ENCODE measurements at places on chromosomes 11 and 22.

DNA sequence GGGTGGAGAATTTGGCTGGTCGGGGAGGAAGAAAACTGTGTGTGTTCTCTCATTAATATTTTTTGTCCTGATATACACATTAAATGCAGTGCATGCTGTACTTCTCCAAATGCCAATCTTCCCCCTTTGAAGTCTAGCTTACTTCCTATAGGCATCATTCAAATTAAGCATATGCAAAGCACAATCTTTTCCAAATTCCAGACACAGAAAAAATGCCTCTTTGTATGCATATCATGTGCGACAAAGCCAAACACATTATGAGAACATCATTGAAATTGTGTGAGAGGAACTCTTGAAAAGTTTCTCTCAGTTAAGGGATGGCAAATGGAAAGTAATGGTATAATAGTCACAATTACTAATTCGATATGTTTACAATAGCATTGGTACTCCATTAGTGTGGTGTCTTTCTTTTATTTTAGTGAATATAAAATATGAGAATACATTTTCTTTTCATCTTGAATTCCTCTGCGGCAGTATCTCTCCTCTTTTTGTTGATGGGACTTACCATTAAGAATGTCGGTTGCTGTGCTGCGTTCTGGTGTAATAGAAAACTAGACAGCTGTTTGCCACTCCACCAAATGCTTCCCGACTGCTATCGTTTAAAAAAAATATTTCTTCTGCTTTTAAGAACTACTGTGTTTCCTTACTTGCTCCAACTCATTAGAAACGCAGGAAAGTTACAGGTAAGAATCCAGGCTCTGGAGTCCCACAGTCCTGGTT lies 19.3 kb upstream of the NRIP3 start:
- no peak for DNase-seq

- no peak for DNase-seq
These were observed 9.9 kb downstream of the TESMIN start for GRCh38 chr11:68741463-68741862.

DNA sequence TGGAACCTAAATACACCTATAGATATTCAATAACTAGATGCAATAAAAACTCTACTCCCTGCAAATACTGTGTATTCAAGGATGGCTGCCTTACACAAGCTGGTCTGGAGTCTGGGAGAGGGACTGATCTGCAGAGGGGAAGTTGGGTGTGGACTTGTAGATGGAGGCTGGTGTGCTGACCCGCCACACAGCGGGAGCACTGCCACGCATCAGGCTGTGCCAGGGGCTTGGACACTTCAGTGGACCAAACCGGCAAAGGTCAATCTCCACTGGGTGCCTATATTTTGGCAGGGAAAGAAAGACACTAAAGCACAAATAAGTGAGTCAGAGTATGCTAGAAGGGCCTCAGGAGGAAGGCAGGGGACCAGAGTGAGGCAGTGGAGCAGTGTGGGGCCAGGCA lies 2.1 kb upstream of the SHANK3 start:
- no peak for DNase-seq

DNA sequence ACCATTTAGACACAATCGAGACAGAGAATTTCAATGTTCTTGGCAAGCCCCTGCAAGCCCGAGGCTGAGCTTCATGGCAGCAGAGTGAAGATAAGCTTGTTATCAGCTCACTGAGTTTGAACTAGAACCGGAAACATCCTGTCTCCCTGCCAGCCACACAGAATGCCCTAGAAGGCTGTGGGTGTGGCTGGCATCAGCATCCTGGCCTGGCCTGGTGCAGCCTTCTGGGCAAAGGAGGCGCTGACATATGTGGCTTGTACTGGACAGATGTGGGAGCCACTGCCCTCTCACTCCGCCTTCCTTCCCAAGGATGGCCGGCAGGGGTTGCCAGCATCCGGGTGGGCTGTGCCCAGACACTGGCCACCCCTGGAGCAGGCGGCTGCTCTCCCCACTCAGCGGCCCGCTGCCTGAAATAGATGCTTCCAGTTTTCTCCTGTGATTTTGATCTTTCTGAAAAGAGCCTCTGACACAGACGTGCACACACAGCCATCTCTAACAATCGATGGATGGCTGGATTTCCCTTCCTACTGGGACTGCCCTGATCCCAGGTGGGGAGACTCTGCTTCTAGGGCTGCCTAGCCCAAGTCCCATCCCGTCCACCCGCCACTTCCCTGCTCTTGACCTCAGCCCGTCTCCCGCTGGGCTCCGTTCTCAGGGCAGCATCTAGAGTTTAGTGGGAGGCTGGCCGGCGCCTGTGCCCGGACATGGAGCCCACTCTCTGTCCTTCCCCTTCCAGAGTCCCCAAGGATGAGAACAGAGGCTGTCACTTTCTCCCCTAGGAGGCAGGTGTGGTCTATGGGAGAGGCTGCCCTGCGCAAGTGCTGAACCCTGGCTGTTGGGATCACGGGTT lies 149.7 kb downstream of the CTTN start:
- no peak for DNase-seq

DNA sequence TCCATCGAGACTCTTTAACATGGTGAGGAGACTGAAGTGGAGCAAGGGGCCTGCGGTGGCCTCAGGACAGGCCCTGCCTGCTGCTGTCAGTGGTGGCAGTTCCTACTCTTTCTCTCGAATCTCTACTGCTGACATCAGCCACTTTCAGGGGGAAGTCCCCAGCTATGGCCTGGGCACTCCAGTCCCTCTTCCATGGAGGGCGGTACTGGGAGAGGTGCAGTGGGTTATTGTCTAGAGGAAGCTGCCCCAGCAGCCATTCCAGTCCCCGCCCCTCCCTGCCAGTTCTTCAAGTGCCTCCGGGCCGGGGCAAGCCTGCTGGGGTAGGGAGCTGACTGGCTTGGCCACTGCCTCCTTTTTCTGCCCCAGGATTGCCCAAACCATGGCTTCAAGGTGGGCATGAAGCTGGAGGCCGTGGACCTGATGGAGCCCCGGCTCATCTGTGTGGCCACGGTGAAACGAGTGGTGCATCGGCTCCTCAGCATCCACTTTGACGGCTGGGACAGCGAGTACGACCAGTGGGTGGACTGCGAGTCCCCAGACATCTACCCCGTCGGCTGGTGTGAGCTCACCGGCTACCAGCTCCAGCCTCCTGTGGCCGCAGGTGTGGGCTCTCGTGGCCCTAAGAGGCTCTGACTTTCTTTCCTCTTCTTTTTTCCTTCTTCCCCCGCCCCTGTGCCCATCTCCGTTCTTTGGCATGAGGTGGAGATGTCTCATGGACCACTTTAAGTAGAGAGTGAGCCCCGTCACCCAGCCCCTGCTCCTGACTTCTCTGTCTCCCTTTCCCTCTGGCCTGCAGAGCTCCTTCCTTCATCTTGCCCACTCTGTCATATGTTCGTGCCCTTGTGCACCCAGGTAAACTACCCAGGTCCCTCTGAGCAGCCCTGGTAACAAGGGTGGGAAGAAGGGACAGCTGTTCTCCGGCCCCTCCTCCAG lies 13.7 kb downstream of the CHADL start:
- DNase-seq, result no peak

DNA sequence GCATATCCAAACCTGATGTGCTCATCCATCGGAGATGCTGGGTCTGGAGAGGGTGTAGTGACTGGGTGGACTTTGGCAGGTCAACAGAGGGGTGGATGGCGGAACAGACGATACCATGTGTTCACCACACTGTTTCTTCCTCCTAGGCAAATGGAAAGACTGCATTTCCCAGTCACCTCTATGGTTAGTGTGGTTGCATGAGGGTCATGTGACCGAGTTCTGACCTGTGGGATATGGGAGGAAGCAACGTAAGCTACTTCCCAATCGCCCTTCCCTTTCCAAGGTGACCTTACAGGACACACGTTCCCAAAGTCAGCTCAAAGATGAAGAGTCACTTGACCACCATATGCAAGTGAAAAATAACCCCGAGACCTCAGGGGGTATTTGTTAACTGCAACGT lies 27.7 kb downstream of the TSPAN32 start:
- no peak for DNase-seq

- no peak for DNase-seq
These were observed 70.0 kb downstream of the NAT10 start for GRCh38 chr11:34175284-34176019.

- DNase-seq, result no peak
These were observed 2.9 kb upstream of the TBX10 start for GRCh38 chr11:67642173-67643120.

DNA sequence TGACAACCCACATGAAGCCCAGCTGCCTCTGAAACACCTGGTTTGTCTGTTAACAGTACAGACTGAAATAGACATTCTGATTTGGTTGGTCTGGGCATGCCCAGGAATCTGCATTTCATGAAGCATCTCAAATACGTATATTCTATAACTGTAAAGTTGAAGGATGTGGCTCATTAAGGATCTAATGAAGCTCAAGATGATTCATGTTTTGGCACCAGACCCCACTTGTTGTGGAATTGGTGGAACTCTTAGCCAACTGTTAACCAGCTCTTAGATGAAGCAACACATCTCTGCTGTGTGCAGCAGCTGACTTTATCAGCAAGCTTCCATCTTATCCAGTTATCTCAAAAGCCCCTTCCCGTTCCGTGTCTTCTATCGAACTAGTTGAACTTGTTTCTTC lies 232.2 kb downstream of the INSC start:
- DNase-seq, result no peak

GRCh38 chr11:74932169-74932568 lies 16.7 kb downstream of the XRRA1 start:
- DNase-seq, result no peak

GRCh38 chr22:44274918-44275630 lies 37.7 kb downstream of the SHISAL1 start:
- no peak for DNase-seq

GRCh38 chr22:40444178-40444831 lies 73.9 kb downstream of the SGSM3 start:
- no peak for DNase-seq

DNA sequence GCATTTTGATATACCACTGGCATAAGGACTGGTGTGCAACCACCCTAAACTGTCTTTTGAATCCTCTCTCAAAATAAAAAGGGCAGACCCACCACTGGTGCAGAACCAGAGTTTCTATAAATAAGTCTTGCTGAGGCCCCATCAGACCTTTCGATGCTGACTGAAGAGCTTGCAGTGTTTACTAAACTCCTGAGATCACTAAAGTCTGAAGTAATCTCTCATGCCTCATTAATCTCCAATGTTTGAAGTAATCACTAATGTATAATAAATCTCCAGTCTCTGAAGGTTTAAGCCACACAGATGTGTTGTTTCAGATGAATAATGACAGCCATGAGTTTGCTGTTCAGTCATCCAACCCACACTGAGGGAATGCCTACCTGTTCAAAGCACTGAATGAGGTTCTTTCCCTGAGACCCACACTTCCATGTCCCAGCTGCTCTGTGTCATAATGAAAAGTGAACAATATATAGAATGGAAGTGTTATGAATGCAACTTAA lies 50.6 kb upstream of the DEUP1 start:
- DNase-seq, result no peak

GRCh38 chr11:103585911-103586310 lies 450.5 kb upstream of the DDI1 start:
- DNase-seq, result no peak

- no peak for DNase-seq
These were observed 5.1 kb downstream of the FAM118A start for GRCh38 chr22:45314786-45315185.

GRCh38 chr11:22416462-22416861 lies 78.3 kb downstream of the SLC17A6 start:
- DNase-seq, result no peak

DNA sequence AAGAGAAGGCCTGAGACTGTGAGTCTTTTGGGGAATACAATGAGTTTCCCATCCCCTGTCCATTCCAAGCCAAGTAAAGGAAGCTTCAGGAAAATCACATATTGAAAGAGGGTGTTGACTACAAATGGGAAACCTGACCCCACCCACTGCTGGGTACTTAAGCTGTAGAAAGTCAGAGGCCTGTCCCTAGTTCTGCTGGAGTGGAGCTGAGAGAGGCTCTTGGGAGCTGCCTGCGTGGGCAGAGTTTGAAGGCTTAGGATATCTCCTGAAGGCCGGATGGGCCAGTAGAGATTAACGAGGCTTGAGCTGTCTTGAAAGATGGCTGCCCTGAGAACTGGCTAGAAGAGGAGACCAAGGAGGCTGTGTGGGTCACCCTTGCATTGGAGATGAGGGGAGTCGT lies 176.2 kb upstream of the NECTIN1 start:
- no peak for DNase-seq

DNA sequence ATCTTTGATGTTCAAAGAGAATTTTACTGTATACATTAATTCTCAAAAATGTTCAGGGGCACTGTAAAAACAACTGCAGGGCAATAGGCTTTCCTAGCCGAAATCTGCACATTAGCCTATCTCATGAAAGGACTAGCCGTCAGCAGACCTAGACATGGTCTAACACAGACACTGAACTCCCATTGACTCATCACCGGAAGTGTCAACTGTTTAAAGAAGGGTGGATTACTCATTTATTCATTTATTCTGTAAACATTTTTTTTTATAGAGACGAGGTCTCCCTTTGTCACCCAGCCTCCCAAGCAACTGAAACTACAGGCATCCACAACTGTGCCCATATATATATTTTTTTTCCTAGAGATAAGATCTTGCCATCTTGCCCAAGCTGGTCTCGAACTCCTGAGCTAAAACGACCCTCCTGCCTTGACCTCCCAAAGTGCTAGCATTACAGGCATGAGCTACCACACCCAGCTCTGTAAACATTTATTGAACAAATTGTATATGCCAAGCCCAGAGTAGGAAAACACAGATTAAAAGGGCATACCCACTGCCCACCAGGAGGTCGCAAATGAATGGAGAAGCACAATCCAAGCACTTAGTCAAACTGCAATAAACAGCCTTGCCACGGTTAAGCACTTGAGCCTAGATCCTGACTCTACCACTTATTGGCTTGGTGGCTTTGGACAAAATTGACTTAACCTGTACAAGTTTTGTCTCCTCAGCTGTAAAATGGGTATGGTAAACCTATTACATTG lies 26.6 kb downstream of the RAB30 start:
- DNase-seq, result no peak

- DNase-seq, result no peak
These were observed 14.3 kb downstream of the MUC5B start for GRCh38 chr11:1237128-1237580.

DNA sequence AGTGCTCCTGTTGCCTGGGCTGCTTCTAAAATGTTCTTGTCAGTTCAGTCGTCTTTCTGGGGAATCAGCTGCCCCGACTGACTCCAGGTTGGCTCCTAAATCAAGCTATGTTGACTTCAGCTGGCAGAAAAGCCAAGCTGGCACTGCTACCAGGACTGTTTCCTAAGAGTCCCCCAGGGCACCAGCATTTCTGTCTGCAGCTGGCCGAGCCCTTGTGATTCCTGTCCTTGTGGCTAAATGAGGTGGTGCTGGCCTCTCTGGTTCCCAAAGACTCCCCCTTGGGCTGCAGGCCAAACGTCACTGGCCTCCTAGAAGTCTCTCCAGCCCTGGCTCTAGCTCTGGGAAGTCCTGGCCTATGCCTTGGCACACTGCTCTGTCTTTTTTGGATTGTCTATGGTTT lies 31.1 kb downstream of the GRAMD1B start:
- DNase-seq, result no peak

DNA sequence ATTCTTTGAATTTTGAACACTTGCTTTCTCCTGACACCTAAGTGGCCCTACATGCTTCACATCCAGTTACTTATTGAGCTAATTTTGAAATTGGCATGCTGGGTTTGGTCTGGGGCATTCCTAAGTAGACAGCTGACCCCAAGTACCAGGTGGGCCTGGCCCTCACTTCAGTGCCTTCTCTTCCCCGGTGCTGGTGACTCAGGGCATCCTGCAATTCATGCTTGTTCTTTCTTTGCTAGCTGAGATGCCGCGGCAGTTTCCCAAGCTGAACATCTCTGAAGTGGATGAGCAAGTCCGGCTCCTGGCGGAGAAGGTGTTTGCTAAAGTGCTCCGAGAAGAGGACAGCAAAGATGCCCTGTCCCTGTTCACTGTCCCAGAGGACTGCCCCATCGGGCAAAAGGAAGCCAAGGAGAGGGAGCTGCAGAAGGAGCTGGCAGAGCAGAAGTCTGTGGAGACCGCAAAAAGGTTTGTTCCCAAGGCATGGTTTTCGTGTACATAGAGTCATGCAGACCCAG lies 6.3 kb downstream of the AMPD3 start:
- no peak for DNase-seq

Measured in bone marrow (tissue), 2 donors.